ENCODE measurements at places on chromosomes 7 and 10.

DNA sequence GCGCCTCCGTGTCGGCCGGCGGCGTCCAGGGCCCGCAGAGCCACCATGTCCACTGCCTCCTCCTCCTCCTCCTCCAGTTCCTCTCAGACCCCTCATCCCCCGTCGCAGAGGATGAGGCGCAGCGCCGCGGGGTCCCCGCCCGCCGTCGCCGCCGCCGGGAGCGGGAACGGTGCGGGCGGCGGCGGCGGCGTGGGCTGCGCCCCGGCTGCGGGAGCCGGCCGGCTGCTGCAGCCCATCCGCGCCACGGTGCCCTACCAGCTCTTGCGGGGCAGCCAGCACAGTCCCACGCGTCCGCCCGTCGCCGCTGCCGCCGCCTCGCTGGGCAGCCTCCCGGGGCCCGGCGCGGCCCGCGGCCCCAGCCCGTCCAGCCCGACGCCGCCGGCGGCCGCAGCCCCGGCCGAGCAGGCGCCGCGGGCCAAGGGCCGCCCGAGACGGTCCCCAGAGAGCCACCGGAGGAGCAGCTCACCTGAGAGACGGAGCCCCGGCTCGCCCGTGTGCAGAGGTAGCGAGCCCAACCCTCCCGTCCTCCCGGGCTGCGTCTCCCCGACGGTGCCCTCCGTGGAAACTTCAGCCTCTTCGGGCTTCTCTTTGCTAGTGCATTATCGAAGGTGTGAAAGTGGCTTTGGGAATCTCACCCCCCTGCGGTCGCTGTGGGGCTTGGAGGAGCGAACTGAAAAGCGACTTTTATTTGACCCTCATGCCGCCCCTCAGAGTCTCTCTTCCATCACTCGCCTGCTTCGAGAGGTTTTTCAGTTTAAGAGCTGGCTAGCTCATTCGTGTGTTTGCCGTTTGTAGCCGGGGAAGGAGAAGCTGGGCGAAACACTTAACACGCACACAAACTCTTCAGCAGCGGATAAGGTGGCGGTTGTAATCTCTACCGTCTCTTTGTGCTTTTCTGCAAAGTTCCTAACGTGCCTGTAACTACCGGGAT is 975 bp downstream of the GLCCI1 start:
- DNase-seq: no peak

GRCh38 chr7:50287129-50287528 is 17.4 kb upstream of the IKZF1 start:
- DNase-seq: no peak

DNA sequence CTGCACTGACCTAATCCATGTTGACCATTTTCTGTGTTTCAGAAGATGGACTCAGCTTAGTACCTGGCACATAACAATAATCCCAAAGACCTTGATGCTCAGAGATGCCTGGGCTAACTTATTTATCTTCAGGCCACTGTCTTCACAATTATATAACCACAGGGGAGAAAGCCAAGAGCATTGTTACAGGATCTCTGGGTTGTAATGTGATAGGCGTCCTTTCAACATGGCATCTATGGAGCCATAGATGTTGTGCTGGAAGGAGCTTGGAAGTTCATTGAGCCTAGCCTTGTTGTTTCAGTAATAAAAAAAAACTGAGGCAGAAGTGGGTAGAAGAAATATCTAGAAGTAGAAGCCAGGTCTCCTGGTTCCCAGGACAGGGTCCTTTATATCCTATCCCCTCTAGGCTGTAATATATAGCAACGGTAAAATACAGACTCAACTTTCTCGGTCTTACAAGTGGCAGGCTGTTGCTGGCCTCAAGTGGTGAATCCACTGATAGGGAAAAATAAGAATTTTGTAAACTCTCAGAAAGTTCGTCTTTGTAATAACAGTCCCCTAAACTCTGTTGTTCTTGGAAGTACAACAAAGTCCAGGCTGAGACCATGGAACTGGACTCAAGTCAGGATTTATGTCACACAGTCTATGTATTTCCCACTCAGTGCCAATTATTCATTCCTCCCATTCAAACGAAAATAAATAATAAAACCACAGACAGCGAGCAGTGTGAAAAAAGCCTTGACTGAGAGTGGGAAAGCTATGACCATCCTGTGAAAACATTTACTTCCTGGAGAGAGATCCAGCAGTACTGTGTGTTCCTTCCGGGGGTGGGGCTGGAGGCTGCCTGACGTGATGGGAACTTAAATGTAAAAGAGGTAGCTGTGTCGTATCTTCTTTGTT is 277.6 kb downstream of the REEP3 start:
- DNase-seq: no peak

DNA sequence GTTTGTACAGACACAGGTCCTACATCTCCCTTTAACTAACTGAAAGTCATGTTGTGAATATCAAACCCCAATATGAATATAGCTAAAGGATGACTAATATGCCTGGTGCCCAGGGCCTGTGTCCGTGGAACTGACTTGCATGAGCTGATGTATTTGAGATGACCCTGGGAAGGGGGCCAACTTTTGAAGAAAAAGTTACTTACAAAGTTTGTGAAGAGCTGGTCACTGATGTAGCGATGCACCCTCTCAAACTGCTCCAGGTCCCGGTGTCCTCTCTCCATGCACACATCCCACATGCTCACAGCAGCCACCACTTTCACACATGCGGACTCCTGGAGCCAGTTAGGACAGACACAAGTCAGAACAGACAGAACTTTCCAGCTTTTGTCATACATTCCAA is 106.2 kb downstream of the ABCC2 start:
- DNase-seq: no peak

DNA sequence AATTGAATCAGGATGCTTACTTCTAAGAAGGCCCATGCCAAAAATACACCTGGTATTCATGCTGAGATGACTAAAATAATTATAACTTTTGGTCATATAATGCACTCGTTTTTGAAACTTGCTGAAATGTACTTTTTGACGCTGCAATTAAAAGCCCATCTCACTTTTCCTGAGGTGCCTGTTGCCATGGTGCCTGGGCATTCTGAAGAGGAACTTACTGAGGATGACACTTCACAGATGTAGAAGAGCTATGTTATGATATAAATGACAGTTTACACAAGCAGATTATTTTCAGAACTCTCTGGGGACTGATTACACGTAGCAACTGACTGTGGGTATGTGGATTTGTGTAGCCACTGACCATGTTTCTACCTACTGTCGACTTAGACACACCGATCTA is 182.4 kb downstream of the TPK1 start:
- no peak for DNase-seq

- no peak for DNase-seq
Observed at GRCh38 chr10:16915300-16915699, 98.1 kb upstream of the RSU1 start.

- no peak for DNase-seq
Observed at GRCh38 chr10:44671319-44671718, 239.8 kb upstream of the TMEM72 start.

DNA sequence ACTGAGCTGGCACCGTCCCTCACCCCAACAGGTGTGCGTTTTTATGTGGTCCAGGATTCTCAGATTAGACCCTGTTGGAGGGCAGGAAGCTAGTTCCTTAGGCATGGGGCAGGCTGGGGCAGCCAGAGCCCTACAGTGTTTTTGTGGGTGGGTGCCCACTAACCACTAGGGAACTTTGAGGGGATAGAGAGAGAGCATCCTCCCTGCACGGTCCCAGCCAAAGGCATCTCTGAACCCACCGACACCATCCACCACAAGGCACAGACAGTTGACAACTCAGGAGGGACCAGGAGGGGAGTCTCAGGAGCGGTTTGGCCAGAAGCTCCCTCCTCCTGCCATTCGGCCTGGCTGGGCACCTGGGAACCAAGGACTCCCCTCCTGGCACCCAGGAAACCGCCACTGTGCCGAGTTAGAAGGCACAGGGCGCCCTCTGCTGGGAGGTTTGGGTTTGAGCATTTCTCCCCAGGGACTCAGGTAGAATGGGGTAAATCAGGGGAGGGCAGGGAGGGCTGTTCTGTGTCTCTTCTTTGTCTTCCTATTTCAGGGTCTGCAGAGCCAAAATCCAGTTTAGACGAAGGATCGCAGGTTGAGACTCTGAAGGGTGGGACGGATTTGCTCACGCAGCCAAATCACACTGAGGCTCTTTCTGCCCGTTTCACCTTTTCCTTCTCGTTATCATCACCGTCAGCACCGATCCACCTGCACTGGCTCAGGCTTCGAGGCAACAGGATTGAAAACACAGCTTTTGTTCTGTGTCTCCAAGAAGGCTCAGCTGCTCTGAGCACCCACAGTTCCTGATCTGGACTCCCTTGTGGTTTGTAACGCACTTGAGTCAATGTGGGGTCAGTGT is 84.8 kb upstream of the COL13A1 start:
- peak; percentile 58 for DNase-seq

- DNase-seq: no peak
Observed at GRCh38 chr10:71455035-71455434, 58.3 kb downstream of the CDH23 start.

DNA sequence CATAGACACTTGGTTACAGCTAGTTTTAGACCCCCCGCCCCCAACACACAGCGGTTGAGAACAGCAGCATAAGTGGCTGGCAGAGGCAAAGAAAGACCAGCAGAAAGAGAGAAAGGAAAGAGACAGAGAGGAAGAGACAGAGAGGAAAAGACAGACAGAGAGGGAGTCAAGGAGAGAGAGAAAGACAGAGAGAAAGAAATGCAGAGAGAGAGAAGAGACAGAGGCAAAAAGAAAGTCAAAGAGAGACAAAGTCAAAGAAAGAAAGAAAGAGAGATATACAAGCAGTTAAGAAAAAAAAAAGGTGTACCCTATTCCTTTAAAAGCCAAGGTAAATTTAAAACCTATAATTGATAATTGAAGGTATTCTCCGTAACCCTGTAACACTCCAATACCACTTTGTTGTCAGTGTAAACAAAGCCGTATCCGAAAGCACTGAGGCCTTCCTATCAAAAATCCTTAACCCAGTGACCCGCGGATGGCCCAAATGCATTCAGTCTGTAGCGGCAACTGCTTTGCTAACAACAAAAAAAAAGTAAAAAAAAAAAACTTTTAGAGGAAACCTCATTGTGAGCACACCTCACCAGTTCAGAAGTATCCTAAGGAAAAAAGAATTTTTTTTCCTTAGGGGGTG is 11.9 kb upstream of the SLC12A9 start:
- no peak for DNase-seq

DNA sequence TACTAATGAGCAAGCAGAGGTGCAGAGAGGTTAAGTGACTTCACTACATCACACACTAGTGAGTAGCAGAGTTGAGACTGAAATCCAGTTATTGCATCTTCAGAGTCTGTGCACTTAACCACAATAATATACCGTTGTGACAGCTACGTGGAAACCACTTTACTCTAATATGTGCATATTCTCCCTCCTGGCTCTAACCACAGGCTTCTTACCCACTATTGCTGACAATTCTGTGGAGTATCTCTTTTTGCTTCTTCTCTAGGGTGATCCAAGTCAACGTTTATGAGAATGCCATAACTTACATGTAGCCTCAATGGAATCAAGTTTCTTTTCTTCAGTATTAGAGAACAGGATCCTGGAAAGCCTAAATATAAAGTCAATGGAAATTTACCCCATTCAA is 64.2 kb upstream of the MEOX2 start:
- DNase-seq: no peak

- DNase-seq: peak; percentile 25
Observed at GRCh38 chr7:65307651-65308299, 65.9 kb upstream of the ZNF92 start.
